ENCODE measurements at places on chromosomes 5 and 9.

- no peaks in the 10 kb centered on the region for H3K36me3 ChIP-seq
- no peak overlapping the region for H3K4me3 ChIP-seq
- H3K4me1 ChIP-seq = peaks cover 5% of the 10 kb centered on the region
- no peak overlapping the region for H3K27ac ChIP-seq
These were observed 61.4 kb downstream of the PCDH1 start for GRCh38 chr5:141816598-141817399.

DNA sequence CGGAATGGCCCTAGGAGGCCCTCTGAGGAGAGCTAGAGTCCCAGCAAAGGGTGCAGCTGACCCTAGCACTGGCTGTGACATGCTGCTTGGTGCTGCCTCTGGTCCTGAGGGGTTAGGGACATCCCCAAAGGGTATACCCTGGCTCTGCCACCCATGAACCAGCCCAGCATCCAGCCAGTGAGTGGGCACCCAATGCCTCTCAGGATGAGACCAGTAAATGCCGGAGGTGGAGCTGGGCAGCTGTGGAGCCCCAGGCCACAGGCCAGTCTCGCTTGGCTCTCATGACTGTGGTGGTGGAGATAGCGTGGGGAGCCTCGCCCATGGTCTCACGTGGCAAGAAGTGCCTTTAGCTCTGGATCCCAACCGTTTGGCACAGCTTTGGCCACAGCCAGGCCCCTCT is 3.7 kb upstream of the CEL start:
- no peaks in the 10 kb centered on the region for H3K27me3 ChIP-seq
- H3K4me3 ChIP-seq = no peak overlapping the region
- H3K4me1 ChIP-seq = peaks cover 59% of the 10 kb centered on the region
- H3K36me3 ChIP-seq = peaks cover 46% of the 10 kb centered on the region
- DNase-seq = no peak
- peak overlapping the region; percentile 94 for H3K27ac ChIP-seq

DNA sequence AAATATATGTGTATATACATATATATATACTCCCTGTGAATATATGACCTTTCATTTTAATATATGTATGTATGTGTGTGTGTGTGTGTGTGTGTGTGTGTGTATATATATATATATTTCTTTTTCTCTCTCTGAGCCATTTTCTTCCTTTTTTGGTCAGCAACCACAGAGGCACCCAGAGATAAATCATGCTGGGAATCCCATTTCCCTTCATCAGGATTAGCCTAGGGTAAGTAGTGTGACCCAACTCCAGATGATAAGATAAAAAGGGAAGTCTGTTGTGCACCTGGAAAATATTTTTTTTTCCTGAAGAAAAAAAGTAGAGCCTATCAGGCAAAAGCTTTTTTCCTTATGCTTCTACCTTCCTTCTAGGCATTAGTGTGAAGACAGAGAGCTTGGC is 25.4 kb upstream of the SUB1 start:
- H3K36me3 ChIP-seq = no peaks in the 10 kb centered on the region
- H3K4me1 ChIP-seq = no peaks in the 10 kb centered on the region
- H3K27me3 ChIP-seq = no peaks in the 10 kb centered on the region
- H3K4me3 ChIP-seq = no peak overlapping the region
- H3K27ac ChIP-seq = no peak overlapping the region

GRCh38 chr9:73011181-73011750 is 58.4 kb upstream of the ALDH1A1 start:
- no peak overlapping the region for H3K4me3 ChIP-seq
- no peaks in the 10 kb centered on the region for H3K36me3 ChIP-seq
- no peak overlapping the region for H3K27ac ChIP-seq

DNA sequence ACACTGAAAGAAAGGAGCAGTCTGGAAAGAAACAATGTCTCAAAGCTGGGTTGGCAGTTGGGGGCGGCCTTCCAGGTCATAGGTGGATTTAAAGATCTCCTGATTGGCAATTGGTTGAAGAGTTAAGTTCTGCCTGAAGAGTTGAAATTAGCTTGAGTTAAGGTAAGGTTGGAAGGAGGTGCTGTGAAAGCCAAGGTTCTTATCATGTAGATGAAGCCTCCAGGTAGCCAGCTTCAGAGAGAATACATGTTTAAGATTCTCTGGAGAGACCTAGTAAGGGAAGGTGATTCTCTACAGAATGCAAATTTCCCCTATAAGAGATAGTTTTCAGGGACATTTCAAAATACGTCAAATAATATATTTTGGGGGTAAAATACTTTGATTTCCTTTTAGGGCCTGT is 387.1 kb downstream of the TMEM232 start:
- H3K27me3 ChIP-seq = no peaks in the 10 kb centered on the region
- no peaks in the 10 kb centered on the region for H3K36me3 ChIP-seq
- DNase-seq = no peak
- H3K27ac ChIP-seq = no peak overlapping the region
- H3K4me3 ChIP-seq = no peak overlapping the region

- H3K4me3 ChIP-seq = no peak overlapping the region
- peaks cover 73% of the 10 kb centered on the region for H3K36me3 ChIP-seq
- H3K27me3 ChIP-seq = no peaks in the 10 kb centered on the region
These were observed 57.4 kb downstream of the SEMA4D start for GRCh38 chr9:89440548-89440947.

DNA sequence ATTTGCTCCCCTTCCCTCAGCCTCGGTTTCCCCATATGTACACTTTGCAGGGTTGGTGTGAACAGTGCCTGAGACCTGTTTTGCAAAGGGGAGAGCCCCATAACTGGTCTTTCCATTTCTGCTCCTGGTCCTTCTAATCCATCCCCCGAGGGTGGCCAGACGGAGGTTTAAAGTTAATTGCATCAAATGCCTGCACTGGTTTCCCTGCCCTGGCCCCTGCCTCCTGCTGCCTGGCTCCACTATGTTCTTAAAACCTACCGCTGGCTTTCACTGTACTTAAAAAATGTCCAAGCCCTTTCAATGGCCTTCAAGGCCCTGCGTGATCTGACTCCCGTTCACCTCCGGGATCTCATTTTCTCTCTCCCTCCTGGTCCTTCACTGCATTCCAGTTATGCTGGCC is 183.0 kb downstream of the RGS3 start:
- H3K4me1 ChIP-seq = no peaks in the 10 kb centered on the region
- peaks cover 17% of the 10 kb centered on the region for H3K27me3 ChIP-seq
- H3K27ac ChIP-seq = no peak overlapping the region
- H3K36me3 ChIP-seq = no peaks in the 10 kb centered on the region

- no peaks in the 10 kb centered on the region for H3K36me3 ChIP-seq
- no peak for DNase-seq
- peak overlapping the region; percentile 35 for H3K27ac ChIP-seq
- peaks cover 39% of the 10 kb centered on the region for H3K4me1 ChIP-seq
- H3K4me3 ChIP-seq = no peak overlapping the region
- no peaks in the 10 kb centered on the region for H3K27me3 ChIP-seq
These were observed 2.1 kb upstream of the IFT74 start for GRCh38 chr9:26954050-26954508.

- no peak overlapping the region for H3K27ac ChIP-seq
- no peaks in the 10 kb centered on the region for H3K4me1 ChIP-seq
- H3K36me3 ChIP-seq = no peaks in the 10 kb centered on the region
- no peak for DNase-seq
- H3K4me3 ChIP-seq = no peak overlapping the region
These were observed 164.9 kb downstream of the ESM1 start for GRCh38 chr5:54820346-54821134.

GRCh38 chr5:118825226-118825625 is 163.1 kb downstream of the DTWD2 start:
- H3K4me1 ChIP-seq = no peaks in the 10 kb centered on the region
- no peak overlapping the region for H3K27ac ChIP-seq
- no peak overlapping the region for H3K4me3 ChIP-seq

- no peak overlapping the region for H3K4me3 ChIP-seq
- no peak for DNase-seq
- H3K4me1 ChIP-seq = peaks cover 24% of the 10 kb centered on the region
- no peaks in the 10 kb centered on the region for H3K27me3 ChIP-seq
- H3K27ac ChIP-seq = no peak overlapping the region
- peaks cover 10% of the 10 kb centered on the region for H3K36me3 ChIP-seq
These were observed 2.6 kb upstream of the UAP1L1 start for GRCh38 chr9:137074657-137075274.

- H3K4me3 ChIP-seq = no peak overlapping the region
- no peak overlapping the region for H3K27ac ChIP-seq
- H3K4me1 ChIP-seq = peaks cover 4% of the 10 kb centered on the region
These were observed 74.3 kb downstream of the KIAA0825 start for GRCh38 chr5:94544031-94544650.

Data from activated CD8-positive, alpha-beta T cell treated with anti-CD3 and anti-CD28 coated beads, Interleukin-2, amount 10 ng/mL, durations not matched to agents 7 days and 5 days (primary cell).